Lower lobe of right lung (tissue), 2 donors: ENCODE measurements at places on chromosomes 4 and X. TPM values are rescaled to one million over a fixed set of nuclear protein-coding genes. Genes with fewer than 3 reads are reported as not detected.
A peak's percentile ranks its signal among the peaks of the same experiment; 100 is the strongest.

ITM2A gene
- total RNA-seq, result 58.5 TPM

PAK3 gene
- total RNA-seq, result 1.4 TPM

FGF13 gene
- 4.0 TPM for total RNA-seq

- DNase-seq, result peak; percentile 43
Observed at GRCh38 chrX:132692066-132692465, 203.2 kb upstream of the MBNL3 start.

DNA sequence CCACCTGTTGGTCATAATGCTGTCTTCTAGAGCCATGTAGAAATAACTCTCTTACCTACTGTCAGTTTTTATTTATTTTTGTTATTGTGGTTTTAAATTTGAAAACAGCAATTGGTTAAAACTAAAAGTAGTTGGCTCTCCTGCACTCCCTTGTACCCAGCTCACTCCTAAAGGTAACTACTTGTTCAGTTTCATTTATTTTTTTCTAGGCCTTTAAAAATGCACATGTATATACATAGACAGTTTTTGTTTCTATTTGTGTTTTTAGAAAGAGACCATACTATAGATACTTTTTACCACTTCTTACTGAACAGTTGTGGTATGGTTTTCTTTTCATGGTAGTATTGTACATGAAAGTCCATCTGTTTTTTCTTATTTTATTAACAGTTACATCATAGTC, 16.8 kb downstream of the SMAD1 start:
- no peak for DNase-seq

GRCh38 chrX:7993873-7994272, 66.7 kb upstream of the PNPLA4 start:
- DNase-seq, result no peak

- peak; percentile 38 for DNase-seq
Observed at GRCh38 chrX:46168254-46168653, 377.0 kb downstream of the ZNF674 start.
